Umbilical cord (tissue), 2 donors: ENCODE measurements at places on chromosomes 6 and 20. TPM values are rescaled to one million over a fixed set of nuclear protein-coding genes. Genes with fewer than 3 reads are reported as not detected.

The SOX12 gene
- total RNA-seq: 4.1 TPM

The CLVS2 gene
- total RNA-seq: 4.1 TPM

The SPATA2 gene
- total RNA-seq: 0.96 TPM

The LY6G5C gene
- 0.48 TPM for total RNA-seq

The HLA-DQB1 gene
- 0.24 TPM for total RNA-seq

The ADTRP gene
- 2.2 TPM for total RNA-seq

The FOXF2 gene
- total RNA-seq: 0.96 TPM

The DDO gene
- total RNA-seq: 0.48 TPM

The CUTA gene
- 55.4 TPM for total RNA-seq

The PRSS16 gene
- total RNA-seq: not detected

The CD109 gene
- 37.6 TPM for total RNA-seq

The NMBR gene
- total RNA-seq: 0.48 TPM

The CST3 gene
- 92.7 TPM for total RNA-seq

The IL17A gene
- 2.4 TPM for total RNA-seq

The GSTA2 gene
- 3.4 TPM for total RNA-seq

The BPIFB6 gene
- total RNA-seq: not detected

The TSPO2 gene
- total RNA-seq: not detected

The GHRH gene
- total RNA-seq: not detected

The THBS2 gene
- 238 TPM for total RNA-seq
